Activated gamma-delta T cell treated with Interleukin-2 at 50 U/mL for 16 hours (primary cell): ENCODE measurements at places on chromosomes 5 and 9.

DNA sequence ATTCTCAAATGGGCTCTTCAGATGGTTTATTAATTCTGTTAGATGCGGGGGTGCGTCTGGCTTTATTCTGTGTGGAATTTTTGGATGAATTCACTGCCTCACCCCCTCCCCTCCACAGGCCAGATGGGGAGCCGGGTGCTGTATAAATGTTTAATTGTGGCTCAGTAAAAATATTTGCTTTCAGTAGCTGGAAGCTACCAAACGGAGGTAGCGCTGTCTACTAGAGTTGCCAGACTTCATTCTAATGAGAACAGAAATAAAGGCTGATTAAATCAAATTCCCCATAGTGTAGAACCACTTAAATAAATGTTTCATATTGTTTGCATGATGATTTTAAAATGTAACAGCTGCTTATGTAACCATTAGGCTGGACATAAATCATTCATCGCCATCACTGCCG, 34.5 kb upstream of the KCNMB1 start:
- no peak for DNase-seq

DNA sequence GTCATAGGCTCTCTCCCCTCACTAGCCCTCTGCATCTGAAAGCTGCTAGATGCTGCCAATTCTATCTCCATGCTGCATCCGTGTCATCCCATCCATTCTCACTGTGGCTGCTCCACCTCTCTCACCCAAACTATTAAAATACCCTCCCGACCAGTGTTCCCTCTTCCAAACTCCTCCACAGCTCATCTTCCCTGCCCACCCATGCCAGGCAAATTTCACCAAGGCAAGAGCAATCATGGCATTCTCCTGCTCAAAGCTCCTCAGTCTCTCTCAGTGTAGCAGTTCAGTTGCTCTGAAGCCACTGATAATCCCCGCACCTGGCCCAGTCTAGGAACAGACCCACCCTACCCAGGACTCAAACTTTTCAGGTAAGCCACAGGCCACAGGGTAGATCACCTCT, 48.4 kb downstream of the SPOCK1 start:
- no peak for DNase-seq

DNA sequence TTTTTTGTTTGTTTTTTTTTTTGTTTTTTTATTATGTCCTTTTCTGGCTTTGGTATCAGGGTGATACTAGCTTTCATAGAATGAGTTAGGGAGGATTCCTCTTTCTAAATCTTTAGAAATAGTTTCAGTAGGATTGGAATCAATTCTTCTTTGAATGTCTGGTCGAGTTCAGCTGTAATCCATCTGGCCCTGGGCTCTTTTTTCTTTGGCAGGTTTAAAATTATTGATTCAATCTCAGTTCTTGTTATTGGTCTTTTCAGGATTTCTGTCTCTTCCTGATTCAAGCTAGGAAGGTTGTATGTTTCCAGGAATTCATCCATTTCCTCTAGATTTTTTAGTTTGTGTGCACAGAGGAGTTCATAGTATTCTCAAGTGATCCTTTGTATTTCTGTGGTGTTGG, 34.9 kb downstream of the IQGAP2 start:
- no peak for DNase-seq

- no peak for DNase-seq
These were observed 286.9 kb downstream of the PARP8 start for GRCh38 chr5:50953290-50953689.

- no peak for DNase-seq
These were observed 3.1 kb upstream of the GNA14 start for GRCh38 chr9:77651203-77651602.

GRCh38 chr9:37466037-37466709, 923 bp upstream of the ZBTB5 start:
- DNase-seq: peak; percentile 15

DNA sequence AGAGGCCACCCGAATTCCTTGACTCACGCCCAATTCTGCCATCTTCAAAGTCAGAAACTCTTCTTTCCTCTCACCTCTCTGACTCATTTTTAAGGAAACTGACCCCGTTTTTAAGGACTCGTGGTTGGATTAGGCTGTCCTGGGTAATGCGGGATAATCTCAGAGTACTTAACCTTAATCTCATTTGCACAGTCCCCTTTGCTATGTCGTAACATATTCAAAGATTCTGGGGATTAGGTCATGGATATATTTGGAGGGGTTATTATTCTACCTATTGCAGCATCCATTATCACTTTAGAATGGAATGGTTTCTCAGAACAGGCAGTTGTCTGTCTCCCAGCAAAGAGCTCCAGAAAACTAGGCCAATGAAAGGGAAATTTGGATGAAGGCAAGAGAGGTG, 80.8 kb upstream of the IL12B start:
- DNase-seq: no peak
